ENCODE measurements at places on chromosomes 7 and 10.
A peak's percentile ranks its signal among the peaks of the same experiment; 100 is the strongest.

DNA sequence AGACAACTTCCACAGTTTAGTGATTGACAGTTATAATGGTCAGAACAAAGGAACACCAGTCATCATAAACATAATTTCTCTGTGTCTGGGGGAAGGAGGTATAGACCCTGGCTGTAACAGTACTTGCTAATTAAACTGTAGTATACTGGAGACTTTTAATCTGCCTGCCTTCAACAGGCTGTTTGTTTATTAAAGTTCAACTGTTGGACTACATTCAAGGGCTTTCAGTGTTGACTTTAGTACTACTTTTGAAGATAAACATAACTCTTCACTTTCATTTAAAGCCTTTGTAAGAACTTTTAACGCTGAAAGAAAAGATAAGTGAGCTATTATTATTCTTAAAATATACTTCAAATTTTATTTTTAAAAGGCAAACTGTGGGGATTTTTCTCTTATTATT lies 15.5 kb upstream of the PTTG1IP2 start:
- DNase-seq, result no peak

GRCh38 chr10:79319115-79319771 lies 28.0 kb upstream of the PPIF start:
- DNase-seq, result no peak

- no peak for DNase-seq
Measured at GRCh38 chr7:112833082-112833481, 42.9 kb upstream of the TMEM168 start.

GRCh38 chr7:150740053-150740452 lies 2.8 kb downstream of the GIMAP5 start:
- no peak for DNase-seq

GRCh38 chr7:19574131-19574530 lies 134.7 kb downstream of the POLR1F start:
- DNase-seq, result no peak

GRCh38 chr7:70693686-70694433 lies 438.1 kb upstream of the GALNT17 start:
- peak; percentile 50 for DNase-seq

DNA sequence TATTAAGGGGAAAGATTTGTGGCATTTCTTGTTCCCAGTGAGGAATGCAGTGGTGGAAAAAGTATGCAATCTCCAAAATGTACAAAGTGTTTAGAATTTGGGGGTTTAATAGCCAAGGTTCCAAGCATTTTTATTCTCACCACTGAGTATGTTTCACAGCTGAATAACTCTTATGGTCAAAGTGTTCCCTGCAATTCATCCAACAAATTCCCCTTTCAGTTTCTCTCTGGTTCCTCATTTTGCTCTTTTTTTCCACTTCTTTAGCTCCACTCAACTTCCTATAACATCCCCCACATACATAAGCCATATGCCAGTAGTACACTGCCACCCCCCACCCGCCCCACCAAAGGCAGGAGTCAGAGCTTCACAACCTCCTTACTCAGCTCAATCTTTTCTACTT lies 4.6 kb downstream of the HECW1 start:
- no peak for DNase-seq

DNA sequence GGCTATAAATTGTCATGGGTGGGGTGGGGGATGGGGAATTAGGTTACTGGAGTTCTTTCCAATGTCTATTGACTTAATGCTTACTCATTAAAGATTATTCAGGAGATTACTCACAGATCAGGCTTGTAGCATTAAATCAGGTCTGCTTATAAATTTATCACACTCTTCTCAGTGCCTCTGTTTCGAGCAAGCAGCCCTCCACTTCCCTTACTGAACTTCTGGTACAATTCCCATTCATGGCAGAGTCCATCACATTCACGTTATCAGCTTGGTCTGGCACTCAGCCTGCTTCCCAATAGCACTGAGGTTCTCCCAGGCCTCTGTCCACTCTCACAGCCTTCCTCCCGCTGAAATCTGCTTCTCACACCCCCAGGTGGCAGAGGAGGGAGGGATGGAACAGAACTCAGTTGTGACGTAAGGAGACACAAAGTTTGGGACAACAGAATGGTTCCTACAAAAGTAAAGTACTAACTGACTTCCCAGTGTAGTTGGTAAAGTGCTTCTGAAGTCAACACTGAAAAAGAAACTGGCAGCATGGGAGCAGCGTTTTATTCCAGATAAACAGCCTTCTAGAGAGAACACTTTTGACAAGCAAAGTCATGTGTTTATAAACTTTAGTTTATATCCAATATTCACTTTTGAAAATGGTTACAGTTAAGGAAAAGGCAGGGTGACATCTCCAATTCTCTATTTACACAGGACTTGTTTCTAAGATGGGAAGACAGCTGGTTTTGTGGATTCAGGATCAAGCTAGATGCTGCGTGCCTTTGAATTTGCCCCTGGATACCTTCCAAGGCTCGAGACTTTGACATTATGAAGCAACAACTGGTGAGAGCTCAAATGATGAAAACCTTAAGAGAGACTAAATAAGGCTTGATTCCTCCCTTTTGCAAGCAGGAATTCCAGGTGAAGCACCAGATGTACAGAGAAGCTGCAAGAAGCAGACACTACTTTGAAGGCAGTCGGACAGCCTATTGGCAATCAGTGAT lies 81.4 kb downstream of the ATXN7L1 start:
- no peak for DNase-seq

GRCh38 chr10:55979203-55979602 lies 381.9 kb downstream of the ZWINT start:
- DNase-seq, result no peak
